ENCODE measurements at places on chromosomes 3 and 15.

GRCh38 chr3:126663750-126664149 lies 8.8 kb upstream of the TXNRD3 start:
- DNase-seq = no peak

DNA sequence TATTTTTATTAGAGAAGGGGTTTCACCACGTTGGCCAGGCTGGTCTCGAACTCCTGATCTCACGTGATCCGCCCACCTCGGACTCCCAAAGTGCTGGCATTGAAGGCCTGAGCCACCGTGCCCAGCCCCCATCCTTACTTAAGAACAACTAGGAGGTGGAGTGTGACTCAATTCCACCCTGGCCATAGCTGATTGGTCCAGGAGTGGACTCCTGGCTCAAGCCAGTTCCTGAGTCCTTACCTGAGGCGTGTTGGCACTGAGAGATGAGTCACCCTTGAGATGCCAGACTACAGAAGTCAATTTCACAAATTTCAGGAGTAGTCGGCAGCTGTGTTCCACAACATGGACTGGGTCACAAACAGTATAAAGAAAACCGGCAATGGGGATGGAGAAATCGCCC lies 124.2 kb downstream of the SHQ1 start:
- DNase-seq = no peak

DNA sequence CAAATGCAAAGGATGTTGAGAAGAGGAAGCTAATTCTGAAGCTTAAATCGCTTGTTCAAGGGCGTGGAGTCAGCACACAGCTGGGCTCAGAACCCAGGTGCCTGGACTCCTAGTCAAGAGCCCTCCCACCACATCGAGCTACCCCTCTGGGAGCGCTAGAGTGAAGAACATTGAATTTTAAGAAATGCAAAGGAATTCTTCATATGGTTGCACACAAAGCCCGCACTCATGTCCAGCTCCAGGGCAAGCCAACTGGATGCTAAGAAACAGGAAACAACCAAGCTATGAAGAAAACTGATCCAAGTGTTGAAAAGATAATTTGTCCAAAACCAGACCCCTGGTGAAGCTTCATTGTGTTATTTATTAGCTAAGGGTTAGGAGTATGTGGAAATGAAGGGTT lies 122.3 kb downstream of the ALDH1A2 start:
- DNase-seq = no peak

- DNase-seq = no peak
These were observed 840.1 kb downstream of the TUSC7 start for GRCh38 chr3:117549716-117550115.

DNA sequence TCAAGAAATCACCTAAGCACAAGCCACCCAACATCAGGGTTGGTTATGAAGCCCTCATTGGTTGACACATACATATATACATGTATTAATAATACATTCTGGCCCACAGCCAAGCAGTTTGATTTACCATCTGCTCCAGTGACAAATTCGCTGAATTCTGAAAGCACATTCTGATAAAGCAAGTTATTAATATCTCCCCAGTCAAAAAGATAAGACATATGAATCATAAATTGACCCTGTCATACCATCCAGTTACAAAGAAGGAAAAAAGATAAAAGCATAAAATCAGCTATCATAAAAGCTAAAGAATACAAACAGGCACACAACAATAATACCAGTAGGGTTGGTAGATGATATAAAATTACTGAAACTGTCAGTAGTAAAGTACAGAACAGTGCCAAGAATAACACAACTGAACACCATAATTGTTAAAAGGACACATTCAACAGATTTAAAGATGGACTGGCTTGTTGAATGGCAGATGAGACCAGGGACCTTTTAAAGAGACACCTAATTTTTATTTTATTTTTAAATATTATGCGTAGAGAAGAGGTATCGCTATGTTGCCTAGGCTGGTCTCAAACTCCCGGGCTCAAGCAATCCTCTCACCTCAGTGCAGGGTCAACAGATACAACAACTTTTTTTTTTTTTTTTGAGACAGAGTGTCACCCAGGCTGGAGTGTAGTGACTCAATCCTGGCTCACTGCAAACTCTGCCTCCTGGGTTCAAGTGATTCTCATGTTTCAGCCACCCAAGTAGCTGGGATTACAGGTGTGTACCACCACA lies 7.7 kb downstream of the SNX4 start:
- DNase-seq = no peak

DNA sequence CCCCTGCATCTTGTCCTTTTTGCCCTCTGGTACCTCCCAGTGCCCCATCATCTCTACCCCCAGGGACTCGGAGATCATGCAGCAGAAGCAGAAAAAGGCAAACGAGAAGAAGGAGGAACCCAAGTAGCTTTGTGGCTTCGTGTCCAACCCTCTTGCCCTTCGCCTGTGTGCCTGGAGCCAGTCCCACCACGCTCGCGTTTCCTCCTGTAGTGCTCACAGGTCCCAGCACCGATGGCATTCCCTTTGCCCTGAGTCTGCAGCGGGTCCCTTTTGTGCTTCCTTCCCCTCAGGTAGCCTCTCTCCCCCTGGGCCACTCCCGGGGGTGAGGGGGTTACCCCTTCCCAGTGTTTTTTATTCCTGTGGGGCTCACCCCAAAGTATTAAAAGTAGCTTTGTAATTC lies 1.5 kb downstream of the SERF2 start:
- DNase-seq = no peak

GRCh38 chr3:135127946-135128470 lies 332.9 kb downstream of the EPHB1 start:
- no peak for DNase-seq

GRCh38 chr3:25455441-25456132 lies 27.5 kb downstream of the RARB start:
- no peak for DNase-seq

DNA sequence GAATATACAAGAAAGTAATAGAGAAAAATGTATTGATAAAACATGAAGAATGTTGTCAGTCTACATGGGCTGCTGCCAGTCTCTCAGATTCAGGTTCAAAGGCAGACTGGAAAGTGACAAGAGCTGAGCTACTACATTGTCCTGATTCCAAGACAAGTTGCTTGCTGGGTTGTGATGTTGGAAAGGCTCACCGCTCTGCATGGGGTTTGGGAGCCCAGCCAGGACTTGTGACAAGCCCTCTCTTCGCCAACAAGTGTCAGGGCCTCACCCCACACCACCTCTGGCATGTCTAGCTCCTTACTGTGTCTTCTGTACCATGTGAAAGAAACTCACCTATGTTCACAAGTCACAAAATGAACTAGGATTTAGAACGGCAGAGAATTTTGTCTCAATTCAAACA lies 43.0 kb upstream of the SH3GL3 start:
- no peak for DNase-seq

- DNase-seq = no peak
These were observed 6.2 kb downstream of the GRK7 start for GRCh38 chr3:141769221-141769894.

- no peak for DNase-seq
These were observed 11.6 kb downstream of the FSIP1 start for GRCh38 chr15:39770748-39771689.

- no peak for DNase-seq
These were observed 14.1 kb upstream of the TMEM40 start for GRCh38 chr3:12773030-12773709.

DNA sequence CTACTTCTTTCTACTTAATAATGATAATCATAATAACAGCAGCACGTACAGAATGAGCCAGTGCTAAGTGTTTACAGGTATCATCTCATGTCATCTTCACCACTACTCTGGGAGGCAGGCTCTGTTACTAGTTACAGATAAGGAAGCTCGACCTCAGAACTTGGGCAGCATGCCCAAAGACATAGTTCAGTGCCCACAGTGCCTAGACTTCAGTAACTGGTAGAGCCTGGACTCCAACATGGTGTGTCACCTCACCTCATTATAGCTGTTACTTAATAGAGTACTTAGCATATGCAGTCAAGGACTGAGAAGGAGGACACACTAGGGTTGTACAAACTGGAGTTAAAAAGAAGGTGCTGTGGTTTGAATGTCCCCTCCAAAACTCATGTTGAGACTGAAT lies 7.6 kb downstream of the GADL1 start:
- DNase-seq = no peak

GRCh38 chr3:46453526-46454208 lies 11.0 kb downstream of the LTF start:
- no peak for DNase-seq

DNA sequence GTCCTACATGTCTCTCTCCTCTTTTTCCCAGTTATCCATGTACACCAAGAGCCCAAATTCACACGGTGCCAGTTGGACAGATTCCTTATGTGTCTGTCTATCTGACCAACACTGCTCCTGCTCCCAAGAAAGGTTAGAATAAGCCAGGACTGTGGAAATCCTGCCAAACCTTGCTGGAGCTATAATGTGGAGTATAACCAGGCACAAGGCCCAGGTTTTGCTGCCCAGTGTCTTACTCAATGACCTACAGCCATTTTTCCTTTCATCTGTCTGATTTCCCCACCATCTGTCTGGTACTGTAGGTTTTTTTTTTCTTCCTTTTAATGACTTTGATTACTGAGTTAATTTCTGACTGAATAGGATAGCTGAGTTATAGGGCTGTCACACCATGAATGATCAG lies 26.5 kb upstream of the MINDY4B start:
- no peak for DNase-seq

DNA sequence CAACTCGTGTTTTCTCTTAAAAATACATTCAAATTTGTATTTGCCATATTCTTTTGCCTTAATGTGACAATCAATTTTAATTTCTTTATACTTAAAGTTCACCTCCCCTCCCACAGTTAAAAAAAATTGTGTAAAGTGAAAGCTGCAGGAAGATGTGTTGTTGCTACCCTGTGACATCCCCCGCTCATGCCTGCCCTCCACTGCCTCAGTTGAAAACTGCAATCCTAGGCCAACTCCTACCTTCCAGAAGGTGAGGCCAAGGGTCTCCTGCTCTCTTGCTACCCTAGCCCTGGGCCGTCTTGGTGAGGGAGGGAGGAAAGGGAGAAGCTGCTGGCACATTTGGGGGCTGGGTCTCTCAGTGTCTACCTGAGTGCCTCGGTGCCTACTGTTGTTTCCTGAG lies 57.0 kb upstream of the CMTM7 start:
- no peak for DNase-seq

DNA sequence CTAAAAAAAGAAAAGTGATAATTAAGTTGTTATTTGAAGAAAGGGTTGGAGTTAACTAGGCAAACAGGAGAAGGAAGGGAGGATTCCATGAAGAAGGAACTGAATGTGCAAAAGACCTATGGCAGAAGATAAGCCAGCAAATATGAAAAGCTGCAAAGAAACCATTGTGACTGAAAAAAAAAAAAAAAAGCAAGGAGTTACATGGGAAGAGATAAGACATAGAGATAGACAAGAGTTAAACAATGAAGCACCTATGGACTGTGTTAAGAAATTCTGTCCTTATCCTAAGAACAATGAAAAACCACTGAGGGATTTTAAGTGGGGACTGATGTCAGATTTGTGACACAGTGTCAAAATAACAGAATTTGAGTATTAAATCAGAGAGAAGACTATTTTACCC lies 17.0 kb downstream of the ZNF280D start:
- no peak for DNase-seq

DNA sequence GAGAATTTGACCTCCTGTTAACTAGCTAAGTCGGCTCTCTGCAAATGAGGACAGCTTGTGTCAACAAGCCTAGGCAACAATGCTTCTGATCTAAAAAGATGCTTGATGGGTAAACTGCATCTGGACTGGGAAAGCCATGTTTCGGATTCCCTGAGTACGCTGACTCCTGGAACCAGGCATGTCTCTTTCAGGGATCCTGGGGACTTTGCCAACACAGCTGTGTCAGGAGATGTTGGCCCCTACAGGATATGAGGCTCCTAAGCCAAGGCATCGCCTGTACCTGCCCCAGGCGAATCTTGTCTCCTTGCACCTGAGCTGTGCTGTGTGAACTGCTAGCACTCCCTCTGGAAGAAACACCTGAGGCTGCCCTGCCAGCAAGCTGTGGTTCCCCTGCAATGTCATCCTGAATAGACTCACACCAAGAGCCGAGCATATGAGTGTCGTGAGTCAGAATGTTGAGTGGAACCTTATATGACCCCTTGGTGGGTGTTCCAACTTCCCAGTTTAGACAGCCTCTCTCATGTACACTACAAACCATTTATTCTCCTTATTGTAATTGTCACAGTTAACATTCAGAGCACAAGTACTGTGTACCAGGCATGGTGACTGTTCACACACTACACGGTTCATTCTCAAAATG lies 17.0 kb downstream of the EOGT start:
- no peak for DNase-seq
